ENCODE measurements at places on chromosomes 6 and 20. TPM values are rescaled to one million over a fixed set of nuclear protein-coding genes. Genes with fewer than 3 reads are reported as not detected.

GRCh38 chr6:145534989-145535388, 200.3 kb downstream of the EPM2A start:
- no peak for DNase-seq

DNA sequence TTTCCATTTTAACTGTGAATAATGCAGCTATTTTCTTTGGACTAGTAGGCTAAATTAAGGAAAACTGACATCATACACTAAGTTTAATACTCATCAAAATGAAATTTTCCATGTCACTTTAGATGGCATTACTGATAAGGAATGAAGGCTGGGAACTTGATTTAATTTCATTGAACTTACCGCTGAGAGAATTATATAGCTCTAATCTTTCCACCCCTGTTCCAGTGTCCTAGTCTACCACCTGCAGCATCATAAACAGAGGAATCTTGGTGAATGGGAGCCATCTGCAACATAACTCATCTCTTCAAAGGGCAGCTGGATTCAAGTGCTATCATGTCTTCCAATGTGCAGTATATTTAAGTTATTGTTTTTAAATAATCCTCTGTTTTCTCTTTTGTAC, 1395.2 kb downstream of the EPHA7 start:
- DNase-seq: no peak

- no peak for DNase-seq
Measured at GRCh38 chr20:19699180-19699971, 58.7 kb upstream of the RIN2 start.

GRCh38 chr6:159759645-159760044, 2.2 kb upstream of the ACAT2 start:
- DNase-seq: no peak

- DNase-seq: no peak
Measured at GRCh38 chr6:27829453-27830211, 82.6 kb downstream of the OR2B2 start.

- no peak for DNase-seq
Measured at GRCh38 chr6:149851461-149852110, 12.6 kb downstream of the LRP11 start.

- no peak for DNase-seq
Measured at GRCh38 chr6:79832723-79833122, 114.6 kb downstream of the ELOVL4 start.

- no peak for DNase-seq
Measured at GRCh38 chr20:57467742-57468141, 57.2 kb downstream of the CTCFL start.

DNA sequence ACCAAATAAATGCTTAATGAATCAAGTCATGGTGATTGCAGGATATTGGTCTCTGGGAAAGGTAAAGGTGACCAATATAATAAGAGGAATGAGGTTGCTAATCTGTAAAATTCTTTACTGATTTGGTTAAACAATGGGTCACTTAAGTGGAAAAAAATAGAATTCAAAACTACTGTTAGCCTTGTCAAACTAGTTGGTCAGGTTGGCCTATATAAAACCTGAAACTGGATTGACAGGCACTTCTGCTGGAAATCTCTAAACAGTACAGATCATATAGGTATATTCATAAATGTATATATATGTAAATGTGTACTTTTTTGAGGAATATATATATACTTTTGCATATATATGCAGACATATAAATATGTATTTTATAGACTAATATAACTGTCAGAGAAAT, 19.7 kb downstream of the PLCB4 start:
- no peak for DNase-seq

- DNase-seq: no peak
Measured at GRCh38 chr6:96450082-96450769, 71.4 kb upstream of the UFL1 start.

DNA sequence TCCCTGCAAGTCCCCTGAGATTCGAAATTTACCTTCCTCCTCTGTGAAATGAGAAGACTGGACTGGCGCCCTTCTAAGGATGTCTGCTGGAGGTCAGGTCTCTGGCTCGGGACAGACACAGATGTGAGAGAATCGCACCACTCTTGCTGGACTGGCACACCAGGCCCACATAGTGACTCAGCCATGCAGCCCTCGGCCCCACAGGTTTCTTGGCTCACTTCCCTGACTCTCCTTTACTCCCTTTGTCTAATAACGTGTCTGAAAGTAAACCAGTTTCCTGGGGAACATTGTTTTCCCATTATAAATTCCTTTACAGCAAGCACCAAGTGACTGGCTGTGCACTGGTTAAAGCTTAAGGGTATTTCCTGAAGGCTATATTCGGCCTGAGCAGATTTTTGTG, 106.7 kb upstream of the PLEKHG1 start:
- no peak for DNase-seq

- DNase-seq: no peak
Measured at GRCh38 chr20:41214666-41215065, 77.3 kb downstream of the PLCG1 start.

DNA sequence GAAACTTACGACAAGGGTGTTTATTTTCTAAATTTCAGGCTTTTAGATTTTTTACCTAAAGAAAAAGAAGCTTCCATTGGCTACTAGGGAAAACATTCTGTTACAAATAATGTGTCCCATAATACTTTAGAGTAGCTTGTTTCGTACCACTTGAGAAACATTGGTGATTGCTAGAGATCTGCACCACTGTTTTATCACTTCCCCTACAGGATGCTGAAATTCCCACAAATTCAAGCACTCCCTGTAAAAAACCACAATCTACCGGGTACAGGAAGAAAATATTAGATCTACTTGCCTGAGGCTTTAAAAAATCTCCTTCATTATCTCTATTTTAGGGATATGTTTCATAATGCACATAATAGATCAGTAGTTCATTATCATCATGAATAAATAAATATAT, 29.9 kb downstream of the SEL1L2 start:
- no peak for DNase-seq

- DNase-seq: no peak
Measured at GRCh38 chr6:22152841-22153240, 144.0 kb downstream of the PRL start.

- DNase-seq: no peak
Measured at GRCh38 chr6:105332576-105332975, 70.3 kb downstream of the PREP start.

Gene FUCA2
- 24.1 TPM for polyA plus RNA-seq

Gene KCNK16
- polyA plus RNA-seq: not detected

Gene TPD52L1
- polyA plus RNA-seq: 21.2 TPM

Gene CRISP2
- not detected for polyA plus RNA-seq

Gene DDO
- 11.0 TPM for polyA plus RNA-seq

Gene FLRT3
- polyA plus RNA-seq: 0.04 TPM

Gene PSORS1C2
- polyA plus RNA-seq: not detected

Gene PRPH2
- 0.51 TPM for polyA plus RNA-seq

Gene NOP56
- polyA plus RNA-seq: 66.4 TPM

Gene ASIP
- 234 TPM for polyA plus RNA-seq
